ENCODE measurements at places on chromosomes 5 and 9.

- DNase-seq: no peak
Observed at GRCh38 chr9:109966643-109967368, 186.8 kb downstream of the PALM2AKAP2 start.

- DNase-seq: no peak
Observed at GRCh38 chr5:141868541-141868940, 9.7 kb downstream of the PCDH1 start.

DNA sequence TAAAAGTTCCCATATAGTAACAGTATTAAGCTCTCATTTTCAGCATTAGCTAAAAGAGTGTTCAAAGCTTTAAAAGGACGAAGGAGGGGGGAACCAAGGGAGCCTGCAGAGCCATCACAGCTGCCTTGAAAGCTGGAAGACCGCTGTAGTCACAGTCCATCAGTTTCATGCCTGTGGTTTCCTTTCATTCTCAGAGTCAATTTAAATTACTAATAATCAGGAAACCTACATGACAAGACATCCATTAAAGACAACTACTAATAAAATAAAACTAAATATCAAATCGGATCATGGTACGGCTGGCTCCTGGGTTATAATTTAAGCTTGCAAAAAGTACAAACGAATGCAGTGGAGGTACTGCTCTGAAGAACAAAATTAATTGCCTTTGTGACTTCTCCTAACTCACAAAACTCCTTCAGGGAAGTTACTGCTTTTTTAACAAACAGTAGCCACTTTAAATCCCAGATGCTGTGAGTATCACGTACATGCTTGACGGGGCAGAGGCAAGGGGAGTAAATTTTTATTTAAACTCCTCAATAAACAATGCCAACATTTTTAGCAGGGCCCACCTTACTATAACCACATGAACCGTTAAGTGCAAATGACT lies 213.5 kb downstream of the DENND1A start:
- DNase-seq: no peak

DNA sequence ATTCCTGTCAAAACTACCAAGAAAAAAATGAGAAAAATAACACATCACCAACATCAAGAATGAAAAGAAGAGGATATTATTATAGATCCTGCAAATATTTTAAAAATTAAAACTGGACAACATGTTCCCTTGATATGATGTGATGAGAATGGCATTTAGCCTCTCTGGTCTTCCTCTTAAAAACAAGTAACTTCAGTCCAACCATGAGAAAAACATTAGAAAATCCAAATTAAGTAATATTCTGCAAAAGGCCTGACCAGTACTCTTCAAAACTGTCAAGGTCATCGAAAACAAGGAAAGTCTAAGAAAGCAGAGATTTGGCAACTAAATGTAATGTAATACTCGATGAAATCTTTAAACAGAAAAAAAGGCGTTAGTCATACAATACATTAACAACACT lies 167.1 kb upstream of the SNX2 start:
- DNase-seq: no peak

DNA sequence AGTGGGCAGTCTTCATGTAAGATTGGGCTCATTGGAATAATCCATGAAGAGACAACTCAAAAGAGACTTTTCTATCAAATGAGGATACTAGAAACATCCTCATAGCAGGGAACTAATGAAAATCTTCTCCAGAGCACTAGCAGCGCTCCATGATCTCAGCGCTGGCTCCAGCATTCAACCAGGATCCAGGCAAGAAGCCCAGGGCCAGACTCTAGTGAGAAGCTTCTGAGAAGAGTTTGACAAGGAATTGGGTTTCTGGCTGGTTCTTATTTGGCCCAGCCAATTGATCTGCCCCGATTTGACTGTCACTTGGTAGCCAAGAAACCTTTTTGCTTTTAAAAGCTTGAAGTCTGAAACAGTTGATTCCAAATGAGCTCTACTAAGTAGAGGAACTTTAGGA lies 60.1 kb downstream of the AOPEP start:
- DNase-seq: no peak

- no peak for DNase-seq
Observed at GRCh38 chr5:130759061-130759460, 406.0 kb downstream of the HINT1 start.

DNA sequence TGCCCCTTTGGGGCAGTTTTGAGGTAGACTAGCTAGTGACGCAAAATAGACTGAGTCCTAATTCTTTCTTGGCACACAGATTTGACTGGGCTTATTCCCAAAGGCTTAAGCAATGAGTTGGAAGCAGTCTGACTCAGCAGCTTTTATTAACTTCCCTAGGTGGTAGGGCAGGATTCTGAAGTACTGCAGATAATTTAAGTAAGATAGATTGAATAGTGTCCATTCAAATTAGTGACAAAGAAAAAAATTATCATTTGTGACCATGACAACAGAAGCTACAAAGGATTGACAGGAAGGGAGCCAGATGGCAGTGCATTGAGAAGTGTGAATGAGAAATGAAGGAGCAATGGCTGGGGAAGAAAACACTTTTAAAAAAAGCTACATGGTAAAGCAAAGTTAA lies 649.4 kb downstream of the CDH9 start:
- no peak for DNase-seq

DNA sequence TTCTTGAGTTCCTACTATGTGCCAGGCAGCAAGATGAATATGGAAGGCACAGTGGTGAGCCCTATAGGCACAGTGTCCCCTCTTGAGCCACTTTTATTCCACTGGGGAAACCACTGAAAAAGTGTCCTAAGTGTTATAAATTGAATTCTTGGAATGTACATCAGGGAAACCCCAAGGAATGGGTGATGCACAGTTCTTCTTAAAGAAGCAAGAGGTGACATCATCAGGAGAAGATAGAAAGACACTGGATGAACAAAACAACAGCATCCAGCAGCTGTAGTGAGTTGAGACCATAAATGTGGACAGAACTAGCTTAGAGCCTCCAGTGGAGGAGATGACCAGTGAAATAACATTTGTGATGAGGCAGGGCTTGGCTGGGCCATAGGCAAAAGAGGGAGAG lies 199.2 kb upstream of the ANKRD55 start:
- no peak for DNase-seq
